ENCODE measurements at places on chromosomes 12 and 14.

- no peak for DNase-seq
These were observed 242.5 kb upstream of the ATP2B1 start for GRCh38 chr12:89951050-89951693.

GRCh38 chr14:68243450-68244010, 424.0 kb downstream of the RAD51B start:
- no peak for DNase-seq

GRCh38 chr14:99148131-99148530, 123.9 kb downstream of the BCL11B start:
- DNase-seq = no peak

GRCh38 chr14:65234752-65235361, 132.5 kb upstream of the MAX start:
- no peak for DNase-seq

DNA sequence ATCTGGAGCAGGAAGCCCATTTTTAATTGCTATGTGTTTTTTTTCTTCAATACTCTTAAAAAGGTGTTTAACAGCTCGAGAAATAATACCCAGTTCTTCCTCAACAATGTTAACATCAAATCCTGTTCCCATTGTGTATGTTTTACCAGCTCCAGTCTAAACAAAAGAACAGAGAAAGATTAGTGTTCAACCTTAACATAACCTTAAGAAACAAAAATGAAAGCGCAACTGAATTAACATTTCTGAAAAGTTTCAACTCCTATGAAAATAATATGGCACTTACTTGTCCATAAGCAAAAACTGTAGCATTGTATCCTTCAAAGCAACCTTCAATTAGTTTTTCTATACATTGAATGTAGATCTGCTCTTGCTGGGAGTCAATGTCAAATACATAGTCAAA, 73.2 kb downstream of the KIF21A start:
- DNase-seq = no peak

- no peak for DNase-seq
These were observed 7.3 kb downstream of the SPRYD3 start for GRCh38 chr12:53071591-53072551.

- DNase-seq = no peak
These were observed 6.7 kb downstream of the C12orf54 start for GRCh38 chr12:48489012-48489411.

GRCh38 chr12:53044896-53045695, 4.8 kb upstream of the TNS2 start:
- DNase-seq = no peak

DNA sequence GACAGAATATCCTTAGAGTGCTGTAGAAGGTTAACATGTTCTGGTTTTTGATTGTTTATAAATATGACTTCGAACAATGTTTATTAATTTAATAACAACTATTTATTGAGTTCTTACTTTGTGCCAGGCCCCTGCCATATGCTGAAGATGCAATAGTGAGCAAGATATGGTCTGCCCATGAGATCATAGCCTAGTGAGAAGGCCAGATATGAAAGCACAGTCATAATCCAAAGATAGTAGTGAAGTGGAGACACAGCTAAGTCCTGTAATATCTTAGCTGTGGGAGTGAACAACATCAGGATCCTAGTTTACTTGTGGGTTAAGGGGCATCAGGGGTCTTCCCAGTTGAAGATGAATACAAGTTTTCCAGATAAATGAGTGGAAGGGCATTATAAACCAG, 189.4 kb upstream of the FBXO33 start:
- no peak for DNase-seq

- no peak for DNase-seq
These were observed 164.9 kb downstream of the NAV3 start for GRCh38 chr12:77995436-77996167.

DNA sequence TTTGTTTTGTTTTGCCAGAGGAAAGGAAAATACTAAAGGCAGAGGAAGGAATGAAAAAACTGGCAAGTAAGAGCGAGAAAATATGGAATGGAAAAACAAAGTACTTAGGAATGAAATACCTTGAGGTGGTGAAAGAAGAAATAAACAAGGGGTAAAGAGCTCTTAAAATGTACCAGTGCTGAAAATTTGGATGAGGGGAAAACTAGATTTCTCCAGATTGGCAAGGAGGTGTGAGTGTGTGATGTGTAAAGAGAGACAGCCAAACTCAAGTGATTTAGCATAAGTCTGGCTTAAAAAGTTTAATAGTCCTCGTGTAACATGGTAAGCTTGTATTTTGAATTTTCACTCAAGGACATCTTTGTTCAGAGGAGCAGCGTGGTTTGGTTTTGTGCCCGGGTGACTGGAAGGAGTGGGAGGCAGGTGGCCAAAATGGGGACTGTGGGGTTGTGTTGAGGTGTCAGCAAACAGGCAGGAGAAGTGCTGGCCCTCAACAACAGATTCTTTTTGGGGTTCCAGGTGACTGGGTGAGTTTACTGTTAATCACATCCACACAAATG, 102.7 kb downstream of the DACT1 start:
- no peak for DNase-seq

GRCh38 chr14:95486875-95487668, 29.4 kb downstream of the SYNE3 start:
- no peak for DNase-seq

- no peak for DNase-seq
These were observed at the start of gene KRT78 for GRCh38 chr12:52848661-52849255. KRT78 (minus strand) TSS chr12:52848994; CDS start chr12:52848930, 64 bp downstream.

GRCh38 chr12:57837864-57838562, 8.5 kb downstream of the CTDSP2 start:
- no peak for DNase-seq

DNA sequence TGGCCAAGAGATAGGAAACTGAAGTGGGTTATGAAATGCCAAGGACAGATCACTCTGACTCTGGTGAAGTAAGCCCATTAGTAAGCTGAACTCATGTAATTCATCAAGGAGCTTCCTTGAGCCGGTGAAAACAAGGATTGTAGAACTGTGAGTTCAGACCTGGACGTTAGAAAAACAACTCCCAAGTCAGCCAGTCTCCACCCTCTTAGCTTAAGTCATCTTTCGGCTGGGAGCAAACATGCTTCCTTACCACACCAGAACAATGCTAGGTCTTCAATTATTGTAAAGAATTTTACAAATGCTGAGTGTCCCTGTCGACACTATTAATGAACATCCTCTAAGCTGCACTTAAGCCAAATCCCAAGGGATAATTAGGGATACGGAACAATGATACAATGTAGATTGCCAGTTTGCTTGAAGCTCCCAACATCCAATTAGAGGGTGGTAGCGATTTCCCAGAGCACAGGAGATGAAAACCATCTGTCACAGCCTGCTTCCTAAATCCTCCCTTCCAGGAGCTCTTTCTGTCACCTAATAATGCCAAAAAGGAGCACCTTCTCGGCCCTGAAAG, 45.7 kb upstream of the VASH1 start:
- DNase-seq = no peak

DNA sequence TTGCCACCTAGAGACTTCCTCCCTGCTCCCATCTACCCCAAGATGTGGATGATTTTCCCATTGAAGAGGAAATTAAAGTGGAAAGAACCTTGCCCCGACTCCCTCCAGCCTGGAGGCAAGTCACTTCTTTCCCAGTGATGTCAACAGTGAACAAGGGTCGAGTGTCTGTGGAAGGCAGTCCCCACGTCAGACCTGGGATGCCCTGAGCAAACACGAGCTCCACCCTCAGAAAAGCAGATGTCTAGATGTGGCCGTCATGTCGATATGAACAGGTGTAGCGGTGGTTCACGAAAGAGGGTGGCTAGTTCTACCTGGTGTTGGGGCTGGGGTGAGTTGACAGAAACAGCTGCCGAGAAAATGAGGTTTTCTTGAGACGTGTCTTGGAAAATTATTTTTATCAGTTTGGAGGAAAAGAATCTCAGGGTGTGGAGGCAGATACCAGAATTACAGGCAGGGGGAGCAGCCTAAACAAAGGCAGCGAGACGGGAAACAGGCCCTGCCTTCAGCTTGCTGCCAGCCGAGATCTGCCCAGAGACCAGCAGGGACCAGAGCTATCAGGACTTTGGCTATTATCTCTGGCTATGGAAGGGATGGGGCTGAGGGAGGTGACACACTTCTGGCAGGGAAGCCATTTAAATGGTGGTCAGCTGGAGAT, 25.9 kb downstream of the SYNDIG1L start:
- DNase-seq = no peak
